NCI-H510A treated with DMSO at 0.1 percent for 48 hours (cell line): ENCODE measurements at places on chromosomes 2 and 18.

GRCh38 chr2:226995625-226996041 is 159.8 kb downstream of the RHBDD1 start:
- no peak for DNase-seq

GRCh38 chr2:46695283-46695682 is 215.9 kb downstream of the TMEM247 start:
- DNase-seq, result no peak

DNA sequence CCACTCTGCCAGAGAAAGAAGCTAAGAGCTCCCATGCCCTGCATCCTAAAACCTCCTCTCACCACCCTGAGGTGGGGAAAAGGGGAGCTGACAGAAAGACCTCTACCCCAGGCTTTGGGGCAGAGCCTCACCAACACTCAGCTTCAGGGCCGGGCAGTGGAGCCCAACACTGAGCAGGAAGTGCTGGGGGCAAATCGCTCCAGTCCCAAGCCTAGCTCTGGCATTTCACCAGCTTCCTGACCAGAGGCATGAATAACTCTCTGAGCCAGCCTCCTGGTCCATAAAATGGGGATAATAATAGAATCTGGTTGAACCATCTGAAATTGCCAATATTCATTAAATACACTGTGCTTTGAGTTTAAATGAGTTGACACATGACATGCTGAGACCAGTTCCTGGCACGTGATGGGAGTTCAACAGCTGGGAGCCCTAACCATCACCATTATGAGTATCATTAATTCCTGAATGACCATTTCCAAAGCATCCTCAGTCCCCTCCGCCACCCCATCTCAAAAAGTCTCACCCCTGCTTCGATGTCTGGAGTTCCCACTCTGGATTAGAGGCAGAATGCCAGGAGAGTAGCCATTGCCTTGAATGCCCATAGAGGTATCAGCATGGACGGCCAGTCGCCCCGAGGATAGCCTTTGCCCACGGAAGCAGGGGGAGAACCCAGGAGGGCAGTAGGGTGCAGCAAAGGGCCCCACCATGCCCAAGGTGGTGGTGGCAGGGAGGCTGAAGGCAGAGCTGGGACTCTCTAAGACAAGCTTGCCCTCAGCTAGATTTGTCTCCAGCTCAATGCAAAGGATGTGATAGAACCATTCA is 153.4 kb downstream of the TNS1 start:
- DNase-seq, result no peak

DNA sequence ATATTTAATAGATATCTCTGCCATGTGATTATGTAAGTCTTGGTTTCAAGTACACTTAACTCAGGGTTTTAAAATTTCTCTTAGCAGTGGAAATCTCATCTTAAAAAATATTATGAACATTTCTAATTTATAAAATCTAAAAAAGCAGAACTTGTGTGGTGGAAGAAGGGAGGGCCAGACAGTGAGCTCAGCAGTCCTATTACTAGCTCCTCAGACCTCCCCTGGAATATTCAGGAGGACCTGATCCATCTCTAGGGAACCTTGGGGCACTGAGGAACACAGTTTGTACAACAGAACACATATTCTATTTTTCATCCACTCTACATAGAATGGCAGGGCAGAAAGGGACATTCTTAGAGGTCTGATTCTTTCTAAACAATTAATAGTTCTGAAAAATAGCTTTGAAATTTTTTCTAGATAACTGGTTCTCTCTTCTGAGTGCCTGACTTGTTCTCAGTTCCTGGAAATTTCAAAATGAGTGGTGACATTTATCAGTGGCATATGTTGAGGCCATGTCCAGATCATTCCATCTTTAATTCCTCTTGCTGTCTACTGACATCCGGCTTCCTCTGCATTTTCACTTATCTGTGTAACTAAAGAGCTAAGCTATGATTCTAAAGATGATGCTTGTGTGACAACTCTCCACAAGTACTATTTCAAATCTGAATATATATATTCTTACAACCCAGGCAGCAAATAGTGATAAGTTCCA is 8.2 kb upstream of the MAP4K4 start:
- no peak for DNase-seq

GRCh38 chr2:85132397-85132796 is 795 bp upstream of the TCF7L1 start:
- DNase-seq, result peak; percentile 39

DNA sequence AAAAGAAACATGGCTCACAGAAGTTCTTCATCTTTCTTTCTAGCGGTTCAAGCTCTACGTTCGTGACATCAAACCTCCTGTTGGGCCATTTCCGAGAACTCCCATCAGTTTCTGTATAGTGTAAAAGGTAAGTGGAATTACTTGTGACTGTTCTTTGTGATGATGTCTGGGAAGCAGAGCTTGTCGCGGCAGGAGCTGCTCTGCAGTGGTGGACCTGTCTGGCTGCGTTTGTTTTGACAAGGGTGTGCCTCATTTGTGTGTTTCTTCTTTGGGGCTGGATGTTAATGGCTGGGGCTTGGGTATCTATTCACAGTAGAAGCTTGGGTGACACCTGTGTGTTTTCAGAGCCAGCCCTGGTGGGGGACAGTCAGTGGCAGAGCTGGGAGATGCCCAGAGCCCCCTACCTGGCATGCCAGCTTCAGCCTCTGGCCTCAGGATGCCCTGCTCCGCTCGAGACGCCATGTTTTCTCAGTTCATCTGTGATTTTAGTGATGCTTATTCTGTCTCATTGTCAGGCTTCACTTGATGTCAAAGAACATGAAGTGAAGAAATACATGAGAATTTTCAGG is 59.6 kb downstream of the LDLRAD4 start:
- no peak for DNase-seq

GRCh38 chr2:219183151-219183772 is 5.2 kb downstream of the RETREG2 start:
- DNase-seq, result no peak

DNA sequence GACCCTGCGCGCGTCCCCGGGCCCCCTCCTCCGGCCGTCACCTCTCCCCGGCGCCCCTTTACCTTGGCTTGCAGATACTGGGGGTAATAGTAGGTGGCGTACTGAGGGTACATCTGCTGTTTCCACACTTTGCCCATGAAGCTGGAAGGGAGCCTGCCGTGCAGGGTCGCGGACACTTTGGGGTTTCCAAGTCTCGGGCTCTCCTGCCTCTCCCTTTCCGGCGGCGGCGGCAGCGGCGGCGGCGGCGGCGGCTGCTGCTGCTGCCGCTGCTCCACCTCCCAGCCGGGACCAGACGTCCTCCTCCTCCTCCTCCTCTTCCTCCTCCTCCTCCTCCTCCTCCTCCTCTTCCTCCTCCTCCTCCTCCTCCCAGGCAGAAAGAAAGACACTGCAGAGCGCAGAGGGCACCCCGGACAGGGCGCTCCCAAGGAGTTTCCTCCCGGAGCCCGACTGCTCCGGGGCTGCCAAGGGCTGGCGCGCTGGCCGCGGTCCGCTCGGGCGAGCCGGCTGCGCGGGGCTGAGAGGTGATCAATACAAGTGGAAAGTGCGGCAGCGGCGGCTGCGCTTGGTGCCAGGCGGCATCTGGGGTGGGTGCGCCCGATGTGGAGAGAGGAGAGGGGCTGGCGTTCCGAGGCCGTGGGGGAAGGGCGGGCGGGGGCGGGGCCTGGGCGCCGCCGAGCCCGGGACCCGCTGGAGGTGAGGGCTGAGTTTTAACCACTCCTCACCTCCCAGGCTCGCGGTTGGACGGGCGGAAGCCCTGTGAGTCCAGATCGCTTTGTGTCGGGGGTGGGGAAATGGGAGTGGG is at the start of gene RBMS1:
Gene RBMS1, minus strand, starts transcription at position 581 of the 802 bp plus-strand sequence. Its CDS starts 444 bp downstream, at position 137.
- DNase-seq, result peak; percentile 18

DNA sequence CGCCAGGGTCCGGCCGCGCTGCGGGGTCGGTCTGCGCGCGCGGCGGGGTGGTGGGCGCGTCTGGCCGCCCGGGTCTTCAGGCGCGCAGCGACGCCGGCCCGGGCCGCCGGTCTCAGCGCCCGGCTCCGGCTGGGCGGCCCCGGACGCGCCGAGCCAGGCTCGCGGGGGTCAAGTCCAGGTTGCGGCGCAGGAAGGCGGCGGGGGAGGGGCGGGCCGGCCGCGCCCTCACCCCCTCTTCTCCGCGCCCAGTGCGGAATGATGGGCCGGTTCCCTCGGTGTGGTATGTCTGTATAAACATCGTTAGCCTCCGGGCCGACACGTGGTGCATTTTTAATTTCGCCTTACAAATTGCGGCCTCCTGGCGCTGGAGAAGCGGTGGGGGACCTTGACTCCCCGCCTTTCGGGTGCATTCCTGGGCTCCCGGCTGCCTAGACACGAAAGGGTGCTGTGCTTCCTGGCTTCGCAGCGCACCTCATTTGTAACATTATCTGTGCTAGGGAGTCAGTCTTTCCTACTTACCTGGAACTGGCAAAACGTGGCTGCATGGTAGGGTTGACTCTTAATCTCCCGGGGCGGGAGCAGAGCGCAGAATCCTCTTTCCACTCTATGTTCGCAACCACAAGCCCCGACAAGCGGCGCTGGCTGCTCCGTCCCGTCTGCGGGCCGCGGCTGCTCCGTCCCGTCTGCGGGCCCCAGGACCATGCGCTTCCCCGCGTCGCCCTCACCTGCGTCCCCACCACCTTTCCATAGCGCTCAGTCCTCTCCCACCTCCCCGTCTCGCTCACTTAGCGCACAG is 69.0 kb downstream of the CTAGE1 start:
- DNase-seq, result no peak
